Spleen (tissue), 13 donors: ENCODE measurements at places on chromosomes 6 and 20.

GRCh38 chr6:14216946-14217684, 99.5 kb downstream of the CD83 start:
- DNase-seq: no peak

DNA sequence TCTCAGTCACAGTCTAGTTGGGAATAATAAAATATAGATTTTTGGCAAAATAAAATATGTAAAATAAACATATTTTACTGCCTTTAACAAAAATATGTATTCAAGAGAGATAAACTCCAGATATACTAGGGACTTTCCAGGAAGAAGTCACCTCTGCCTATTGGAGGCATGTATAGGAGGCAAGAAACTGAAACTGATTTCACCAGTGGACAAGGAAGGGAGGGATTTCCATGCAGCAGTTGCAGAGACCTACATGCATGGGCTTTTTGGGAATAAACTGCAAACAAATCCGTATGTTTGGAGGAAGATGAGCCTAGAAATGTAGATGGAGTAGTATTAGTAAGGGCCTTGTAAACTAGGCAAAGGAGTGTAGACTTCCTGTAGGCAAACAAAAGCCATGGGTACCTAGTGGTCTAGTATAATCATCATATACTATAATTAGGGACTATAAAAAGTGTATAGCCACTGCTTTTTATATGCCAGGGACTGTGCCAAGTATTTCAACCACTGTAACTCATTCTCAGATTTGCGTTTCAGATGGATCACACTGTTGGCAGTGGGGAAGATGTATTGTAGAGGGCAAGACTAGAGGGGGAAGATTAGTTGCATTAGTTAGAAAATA, 38.9 kb downstream of the CD109 start:
- no peak for DNase-seq

- DNase-seq: no peak
These were observed 256.3 kb upstream of the TAB2 start for GRCh38 chr6:149060985-149061760.

DNA sequence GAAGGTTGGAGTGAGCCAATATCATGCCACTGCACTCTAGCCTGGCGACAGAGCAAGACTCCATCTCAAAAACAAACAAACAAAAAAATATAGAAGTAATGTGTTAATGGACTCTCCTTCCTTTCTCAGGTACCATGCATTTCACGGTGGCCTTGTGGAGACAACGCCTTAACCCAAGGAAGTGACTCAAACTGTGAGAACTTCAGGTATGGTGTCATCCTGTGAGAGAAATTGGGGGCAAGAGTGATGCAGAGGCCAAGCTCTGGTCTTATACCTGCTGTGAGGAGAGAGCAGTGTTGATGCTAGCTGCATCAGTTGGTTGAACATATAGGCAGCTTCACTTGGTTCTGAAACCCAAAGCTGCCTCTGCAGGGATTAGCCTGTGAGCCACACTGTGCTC, 6.2 kb downstream of the ITCH start:
- DNase-seq: no peak

- DNase-seq: no peak
These were observed 13.4 kb upstream of the IP6K3 start for GRCh38 chr6:33759887-33760629.

DNA sequence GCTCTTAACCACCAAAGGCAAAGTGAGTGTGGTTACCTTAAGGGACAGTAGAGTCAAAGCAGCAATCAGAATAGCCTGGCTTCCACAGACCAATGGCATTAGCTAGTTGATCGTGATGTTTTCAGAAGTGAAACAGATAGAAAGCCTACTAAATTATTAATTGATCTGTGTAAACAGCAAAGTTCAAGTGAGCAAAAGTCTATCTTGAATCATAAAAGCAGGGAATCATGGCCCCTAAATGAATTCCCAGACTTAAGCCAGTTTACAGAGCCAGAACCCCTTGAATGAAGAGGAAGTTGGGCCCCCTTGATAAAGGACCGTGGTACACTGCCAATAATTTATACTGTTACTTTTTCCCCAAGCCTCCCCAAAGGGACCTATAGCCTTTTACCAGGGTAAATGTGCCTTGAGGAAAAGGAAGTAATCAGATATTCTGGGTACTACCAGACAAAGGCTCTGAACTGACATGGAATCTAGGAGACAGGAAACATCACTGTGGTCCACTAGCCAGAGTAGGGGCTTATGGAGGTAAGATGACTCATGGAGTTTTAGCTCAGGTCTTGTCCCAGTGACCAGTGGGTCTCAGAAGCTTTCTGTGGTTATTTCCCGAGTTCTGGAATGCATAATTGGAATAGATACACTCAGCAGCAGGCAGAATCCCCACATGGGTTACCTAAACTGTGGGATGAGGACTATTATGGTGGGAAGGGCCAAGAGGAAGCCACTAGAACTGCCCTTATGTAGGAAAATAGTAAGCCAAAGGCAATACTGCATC, 317.5 kb downstream of the CD83 start:
- no peak for DNase-seq

- no peak for DNase-seq
These were observed 458.4 kb downstream of the CD83 start for GRCh38 chr6:14575961-14576360.

- DNase-seq: no peak
These were observed 19.8 kb downstream of the CCNC start for GRCh38 chr6:99548706-99549105.
